ENCODE measurements at places on chromosomes 2 and 18.

- no peak for DNase-seq
Observed at GRCh38 chr18:27879540-27879939, 297.4 kb downstream of the CDH2 start.

DNA sequence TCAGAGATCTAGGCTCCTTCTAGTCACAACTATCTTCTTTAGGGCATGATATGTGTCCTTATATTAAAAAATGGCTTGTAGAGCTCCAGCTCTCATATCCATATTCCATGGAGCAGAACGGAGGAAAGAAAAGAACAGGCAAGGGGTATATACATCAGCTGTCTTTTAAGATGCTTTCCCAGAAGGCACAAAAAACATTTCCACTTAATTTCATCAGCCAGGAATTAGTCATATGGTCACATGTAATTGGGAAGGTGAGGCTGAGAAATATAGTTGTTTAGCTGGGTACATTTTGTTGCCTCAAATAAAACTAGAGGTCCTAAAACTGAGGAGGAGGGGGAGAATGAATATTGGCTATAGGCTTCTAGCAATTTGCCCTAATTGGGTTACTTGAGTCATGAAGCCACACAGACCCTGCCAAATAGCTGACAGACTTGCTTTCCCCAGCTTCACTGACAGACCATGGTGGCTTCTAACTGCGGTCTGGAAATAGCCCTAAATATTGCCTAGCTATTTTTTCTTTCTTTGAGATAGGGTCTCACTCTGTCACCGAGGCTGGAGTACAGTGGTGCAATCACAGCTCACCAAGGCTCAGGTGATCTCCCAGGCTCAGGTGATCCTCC is 20.0 kb downstream of the MAIP1 start:
- no peak for DNase-seq

DNA sequence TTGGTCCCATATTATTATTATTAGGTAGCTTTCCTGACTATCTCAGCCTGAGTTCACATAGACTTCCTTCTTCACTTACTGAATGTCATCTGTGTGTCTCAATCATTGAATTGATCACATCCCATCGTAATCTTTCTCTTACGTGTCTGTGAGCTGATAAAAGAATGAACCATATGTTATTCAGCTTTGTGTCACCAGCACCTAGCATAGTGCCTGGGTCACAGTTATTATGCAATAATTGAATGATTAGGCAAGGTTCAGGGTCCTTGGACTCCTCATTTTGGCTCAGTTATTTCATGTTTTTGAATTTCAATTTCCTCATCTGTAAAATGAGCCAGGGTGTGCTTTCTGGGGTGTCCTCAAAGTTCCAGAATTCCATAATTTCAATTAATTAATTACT is 107.2 kb downstream of the ZEB2 start:
- no peak for DNase-seq

DNA sequence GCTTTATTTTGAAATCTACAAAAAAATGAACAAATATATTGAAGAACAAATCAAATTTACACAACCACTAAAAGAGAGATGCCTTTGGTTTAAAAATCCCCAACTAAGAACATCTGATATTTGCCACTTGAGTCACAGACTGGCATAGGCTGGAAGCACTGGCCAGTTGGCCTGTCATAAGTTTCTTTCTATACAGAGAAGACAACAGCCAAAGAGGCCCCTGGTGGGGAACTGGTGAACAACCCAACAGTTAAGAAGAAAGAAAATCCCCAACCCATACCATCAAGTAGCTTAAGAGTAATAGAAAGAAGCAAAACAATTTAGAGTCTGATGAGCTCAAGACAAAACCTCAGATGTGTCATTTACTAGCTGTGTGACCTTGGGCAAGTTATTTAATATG is 45.5 kb downstream of the OSR1 start:
- peak; percentile 12 for DNase-seq

DNA sequence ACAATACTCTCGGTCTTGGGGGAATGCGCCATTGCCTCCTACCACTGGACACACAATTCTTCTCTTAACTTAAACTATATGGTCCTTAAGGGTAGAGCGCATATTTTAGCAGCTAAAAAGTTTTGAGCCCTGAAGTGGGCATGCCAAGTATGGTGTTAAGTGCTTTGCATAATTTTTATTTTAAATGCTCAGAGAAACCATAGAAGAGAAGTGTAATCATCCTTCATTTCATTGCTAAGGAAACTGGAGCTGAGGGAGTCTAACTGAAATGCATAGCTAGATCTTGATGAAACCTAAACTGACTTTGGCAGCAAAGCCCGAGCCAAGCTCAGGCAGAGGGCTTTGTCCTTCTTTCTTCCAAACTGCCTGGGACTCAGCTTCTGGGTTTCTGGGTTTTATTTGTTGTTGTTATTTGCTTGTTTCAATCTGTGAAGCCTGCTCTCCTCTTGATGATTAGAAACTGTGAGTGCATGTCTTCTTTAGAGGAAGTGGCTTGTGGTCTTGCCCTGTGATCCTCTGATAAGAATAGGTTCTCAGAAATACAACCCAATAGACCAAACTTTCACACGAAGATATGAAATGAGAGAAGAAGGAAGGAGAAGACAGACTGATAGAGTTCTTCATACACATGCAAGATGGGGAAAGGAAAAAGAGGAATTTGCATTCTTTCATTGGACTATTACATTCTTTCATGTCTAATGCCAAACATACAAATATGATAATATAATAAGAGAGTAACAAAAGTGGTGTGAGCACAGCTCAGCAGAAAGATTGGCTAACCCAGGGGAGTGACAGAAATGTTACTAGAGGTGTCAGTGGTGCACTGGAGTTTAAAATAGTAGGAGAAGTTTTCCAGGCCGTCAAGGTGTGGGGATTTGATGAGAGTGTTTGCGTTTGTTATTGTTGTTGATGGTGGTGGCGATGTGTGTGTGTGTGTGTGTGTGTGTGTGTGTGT is 7.5 kb upstream of the RNF144A start:
- DNase-seq: no peak

- no peak for DNase-seq
Observed at GRCh38 chr2:120583121-120583520, 152.5 kb upstream of the GLI2 start.
